Activated T-helper 9 cell treated with anti-CD3 and anti-CD28 coated beads, Interleukin-2, amount 50 U/mL, for 16 hours (primary cell): ENCODE measurements at places on chromosomes 13 and 19.

DNA sequence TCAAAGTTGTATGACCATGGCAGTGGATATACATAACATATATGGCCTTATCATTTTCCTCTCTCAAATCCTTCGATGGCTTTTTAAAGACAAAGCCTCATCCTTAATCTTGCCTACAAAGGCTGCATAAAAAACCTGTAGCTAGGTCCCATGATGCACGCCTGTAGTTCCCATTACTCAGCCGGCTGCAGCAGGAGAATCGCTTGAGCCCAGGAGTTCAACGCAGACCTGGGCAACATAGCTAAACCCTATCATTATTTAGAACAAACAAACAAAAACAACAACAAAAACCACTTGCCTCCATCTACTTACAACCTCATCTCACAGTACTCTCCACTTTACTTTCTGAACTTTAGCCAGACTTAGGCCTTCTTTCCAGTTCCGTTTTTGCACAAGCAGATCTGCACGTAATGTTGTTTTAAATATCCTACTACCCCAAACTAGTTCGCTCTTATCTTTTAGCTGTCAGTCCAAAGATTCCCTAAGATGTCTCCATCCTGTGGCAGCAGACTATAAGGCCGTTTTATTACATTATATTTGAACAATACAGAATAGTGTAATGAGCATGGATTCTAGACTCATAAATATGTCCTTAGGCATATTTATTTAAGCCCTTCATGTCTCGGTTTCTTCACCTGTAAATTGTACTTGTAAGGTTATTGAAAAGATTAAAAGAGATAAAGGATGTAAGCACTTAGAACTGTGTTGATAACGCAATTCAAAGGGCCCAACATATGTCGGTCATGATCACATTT is 969 bp upstream of the POMP start:
- DNase-seq, result no peak

GRCh38 chr19:10748927-10749434 is 31.1 kb downstream of the DNM2 start:
- no peak for DNase-seq

DNA sequence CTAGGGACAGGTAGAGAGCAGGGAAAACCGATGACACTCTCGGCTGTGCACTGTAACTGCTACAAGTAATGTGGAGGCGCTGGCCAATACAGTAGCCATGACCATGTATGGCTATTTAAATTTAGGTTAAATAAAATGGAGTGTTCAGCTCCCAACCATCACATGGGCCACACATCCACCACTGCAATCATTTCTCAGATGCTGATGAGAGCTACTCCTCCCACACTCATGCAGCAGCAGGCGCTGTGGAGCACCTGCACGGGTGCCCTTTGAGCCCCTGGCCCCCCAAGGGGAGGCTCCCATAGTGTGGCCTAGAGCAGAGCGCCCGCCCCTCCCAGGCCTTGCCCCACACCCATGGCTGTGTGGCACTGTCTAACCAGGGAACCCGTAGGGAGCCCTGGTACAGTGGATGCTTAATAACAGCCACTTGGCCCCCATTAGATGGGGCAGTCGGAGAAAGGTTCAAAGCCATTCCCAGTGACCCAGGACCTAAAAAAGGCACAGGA is 6.0 kb downstream of the ACP4 start:
- no peak for DNase-seq

- DNase-seq, result no peak
These were observed 591.5 kb upstream of the PCDH9 start for GRCh38 chr13:67821606-67822005.

DNA sequence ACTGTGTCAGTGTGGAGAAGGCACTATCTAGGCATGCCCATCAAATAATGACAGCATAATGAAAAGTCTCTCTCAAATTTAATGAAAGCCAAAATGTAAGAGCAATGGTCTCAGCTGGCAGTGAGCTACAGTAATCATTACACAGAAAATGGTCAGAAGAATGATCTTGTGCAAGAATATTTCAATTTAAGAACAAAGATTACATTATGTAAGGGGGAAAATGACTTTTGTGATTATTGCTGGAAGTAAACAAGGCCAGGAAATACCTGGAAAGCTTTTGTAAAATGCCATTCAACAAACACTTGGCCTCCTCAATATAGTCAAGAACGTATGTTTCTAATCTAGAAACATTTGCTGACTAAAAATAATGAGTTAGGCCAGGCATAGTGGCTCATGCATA is 89.1 kb downstream of the CAB39L start:
- no peak for DNase-seq
